ENCODE measurements at places on chromosomes 16 and 17.

- DNase-seq, result no peak
These were observed 58.3 kb downstream of the SIAH1 start for GRCh38 chr16:48326915-48327314.

DNA sequence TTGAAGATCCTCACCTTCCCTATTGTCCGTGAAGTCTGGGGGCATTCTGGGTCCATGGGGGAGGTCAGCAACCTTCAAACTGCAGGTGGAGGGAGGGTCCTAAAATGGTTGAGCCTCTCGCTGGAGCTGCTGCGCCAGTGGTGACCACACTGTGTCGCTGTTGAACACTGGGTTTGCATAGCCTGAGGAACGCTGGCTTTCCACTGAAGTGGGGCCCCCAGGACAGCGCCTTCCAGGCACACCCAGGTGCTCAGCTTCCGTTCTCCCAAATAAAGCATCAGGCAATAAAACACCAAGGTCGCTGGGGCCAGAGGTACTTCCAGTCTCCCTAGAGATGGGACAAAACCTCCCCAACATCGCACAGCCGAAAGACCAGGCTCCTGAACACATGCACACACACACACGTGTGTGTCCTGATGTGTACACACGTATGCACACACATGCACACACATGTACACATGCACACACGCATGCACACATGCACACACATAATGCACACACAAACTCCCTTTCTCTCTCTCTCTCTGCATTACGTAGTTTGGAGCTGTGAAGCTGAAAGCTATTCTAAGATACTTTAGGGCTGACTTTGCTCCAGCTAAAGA lies 120.6 kb downstream of the IRF8 start:
- DNase-seq, result peak; percentile 41

GRCh38 chr16:84823484-84823883 lies 3.7 kb downstream of the CRISPLD2 start:
- DNase-seq, result no peak

DNA sequence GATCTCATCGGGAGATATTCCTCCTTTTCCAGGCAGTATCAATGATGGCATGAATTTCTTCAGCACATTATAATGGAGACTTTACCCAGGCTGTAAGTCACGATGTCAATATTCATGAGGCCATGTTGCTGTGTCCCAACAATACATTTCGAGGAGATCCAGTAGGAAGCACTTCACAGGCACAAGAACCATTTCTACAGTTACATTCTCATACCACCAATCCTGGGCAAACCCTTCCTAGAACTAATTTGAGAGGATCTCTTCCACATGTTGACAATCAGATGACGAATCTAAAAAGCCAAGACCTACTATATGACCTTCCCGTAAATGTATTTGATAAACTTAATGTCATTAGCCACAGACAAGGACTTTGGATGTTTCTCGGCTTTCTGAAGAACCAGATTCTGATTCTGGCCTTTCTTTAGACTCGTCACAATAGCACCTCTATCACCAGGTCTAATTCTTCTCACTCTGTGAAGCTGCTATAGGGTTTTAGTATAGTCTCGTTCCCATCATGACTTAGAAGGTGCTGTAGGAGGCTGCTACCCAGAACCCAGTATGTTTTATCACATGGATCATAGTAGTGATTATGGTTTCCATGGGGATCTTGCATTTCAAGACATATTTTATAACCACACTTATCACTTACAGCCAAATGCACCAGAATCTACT lies 40.2 kb downstream of the C16orf87 start:
- DNase-seq, result no peak

GRCh38 chr17:40075201-40075941 lies 12.6 kb downstream of the THRA start:
- DNase-seq, result peak; percentile 81

GRCh38 chr17:39404542-39405378 lies 3.3 kb upstream of the FBXL20 start:
- DNase-seq, result peak; percentile 33

Measured in activated T-cell treated with anti-CD3 and anti-CD28 coated beads, Interleukin-2, amount 50 U/mL, for 48 hours (primary cell).